ENCODE measurements at places on chromosomes 1 and 21.

- DNase-seq, result no peak
Observed at GRCh38 chr1:219324629-219325367, 151.1 kb downstream of the LYPLAL1 start.

- DNase-seq, result no peak
Observed at GRCh38 chr1:156104065-156104810, 10.3 kb upstream of the LMNA start.

GRCh38 chr1:115654125-115654524, 12.4 kb downstream of the VANGL1 start:
- no peak for DNase-seq

DNA sequence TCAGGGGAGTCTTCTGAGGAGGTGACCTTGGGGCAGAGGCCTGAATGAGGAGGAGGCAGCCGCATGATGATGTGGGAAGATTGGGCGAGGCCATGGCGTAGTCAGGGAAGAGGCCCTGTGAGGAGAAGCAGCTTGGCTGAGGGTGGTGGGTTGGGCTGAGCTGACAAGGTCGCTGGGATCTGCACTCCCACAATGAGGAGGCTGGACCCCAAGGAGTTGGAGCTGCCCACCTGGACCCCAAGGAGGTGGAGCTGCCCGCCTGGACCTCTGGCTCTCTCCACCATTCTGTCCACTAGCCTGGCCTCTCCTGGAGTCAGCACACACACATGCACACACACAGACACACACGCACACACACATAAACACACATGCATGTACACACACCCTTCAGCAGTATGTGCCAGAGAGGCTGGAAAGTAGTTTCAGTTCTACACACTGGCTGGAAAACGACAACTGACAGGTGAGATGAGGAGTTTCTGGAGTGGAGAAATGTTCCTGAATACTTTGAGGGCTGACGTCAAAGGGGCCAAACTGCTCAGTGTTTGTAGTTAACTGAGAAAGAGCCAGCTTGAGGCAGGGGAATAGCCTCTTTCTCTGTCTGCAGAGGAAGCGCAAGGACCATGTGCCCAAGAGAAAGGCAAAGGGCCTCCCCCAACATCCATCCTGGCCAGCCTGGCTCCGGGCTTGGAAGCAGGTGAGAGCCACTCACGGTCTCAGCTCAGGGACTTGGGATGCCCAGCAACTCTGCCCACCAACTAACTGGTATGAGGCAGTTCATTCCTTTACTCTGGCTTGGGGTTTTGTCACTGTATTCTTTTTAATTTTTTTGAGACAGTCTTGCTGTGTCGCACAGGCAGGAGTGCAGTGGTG, 7.1 kb downstream of the SMPDL3B start:
- no peak for DNase-seq

DNA sequence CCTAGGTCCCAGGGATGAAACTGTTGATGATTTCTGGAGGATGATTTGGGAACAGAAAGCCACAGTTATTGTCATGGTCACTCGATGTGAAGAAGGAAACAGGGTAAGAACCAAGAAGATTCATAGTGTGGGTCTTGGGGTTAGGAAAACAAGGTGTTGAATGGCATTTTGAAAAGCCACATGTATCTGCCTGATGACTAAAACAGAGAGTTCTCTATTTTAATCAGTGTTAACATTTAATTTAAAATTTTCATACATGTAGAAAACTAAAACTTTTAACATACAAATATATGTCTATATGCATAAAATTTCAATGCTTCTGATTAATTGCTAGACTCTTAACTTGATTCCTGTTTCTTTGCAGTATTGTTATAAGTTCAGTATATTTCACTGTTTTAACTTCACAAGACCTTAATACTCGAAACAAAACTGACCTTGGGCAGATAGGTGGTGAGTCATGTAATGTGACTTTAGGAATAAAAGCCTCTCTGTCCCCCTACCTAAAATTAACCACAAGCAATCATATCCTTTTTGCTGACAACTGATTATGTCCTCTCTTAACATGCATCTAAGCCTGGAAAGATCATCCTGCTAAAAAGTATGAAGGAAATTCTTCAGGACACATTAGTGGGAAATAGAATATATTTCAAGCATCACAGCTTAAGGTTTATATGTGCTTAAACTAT, 95.6 kb downstream of the PTPRC start:
- DNase-seq, result no peak

DNA sequence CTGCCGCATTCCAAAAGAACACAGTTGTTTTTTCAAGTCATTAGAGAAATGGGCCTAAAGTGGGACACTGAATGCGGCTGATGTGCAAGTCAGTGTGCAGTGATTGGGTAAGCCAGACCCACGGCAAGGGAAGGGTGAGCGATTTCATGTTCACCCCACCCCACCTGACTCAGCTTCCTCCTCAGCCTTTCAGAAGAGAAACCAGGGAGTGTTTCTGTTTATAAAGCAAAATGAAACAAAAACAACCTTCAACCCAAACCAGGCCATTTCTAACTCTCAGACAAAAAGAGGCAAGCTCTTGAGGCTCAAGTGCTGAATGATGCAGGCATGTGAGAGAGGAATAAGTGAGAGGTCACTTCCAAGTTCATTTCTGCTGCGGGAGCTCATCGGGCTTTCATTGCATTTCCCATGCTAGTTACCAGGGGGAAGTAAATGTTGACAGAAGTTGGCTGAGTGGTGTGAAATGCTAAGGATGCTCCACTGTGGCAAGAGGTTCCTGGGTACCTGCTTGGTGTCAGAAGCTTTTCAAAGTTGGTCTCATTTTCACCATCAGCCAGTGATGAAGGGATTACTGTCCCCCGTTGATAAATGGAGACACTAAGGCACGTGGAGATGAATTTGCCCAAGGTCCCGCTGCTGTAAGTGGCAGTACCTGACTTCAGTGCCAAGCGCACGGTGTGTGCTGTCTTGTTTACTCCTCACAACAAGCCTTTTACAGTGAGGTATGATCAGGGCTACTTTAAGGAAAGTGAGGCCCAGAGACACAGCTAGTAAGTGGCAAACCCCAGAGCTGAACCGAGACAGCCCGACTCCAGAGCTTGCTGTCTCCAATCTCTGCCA, 29.1 kb downstream of the STPG1 start:
- peak; percentile 30 for DNase-seq

DNA sequence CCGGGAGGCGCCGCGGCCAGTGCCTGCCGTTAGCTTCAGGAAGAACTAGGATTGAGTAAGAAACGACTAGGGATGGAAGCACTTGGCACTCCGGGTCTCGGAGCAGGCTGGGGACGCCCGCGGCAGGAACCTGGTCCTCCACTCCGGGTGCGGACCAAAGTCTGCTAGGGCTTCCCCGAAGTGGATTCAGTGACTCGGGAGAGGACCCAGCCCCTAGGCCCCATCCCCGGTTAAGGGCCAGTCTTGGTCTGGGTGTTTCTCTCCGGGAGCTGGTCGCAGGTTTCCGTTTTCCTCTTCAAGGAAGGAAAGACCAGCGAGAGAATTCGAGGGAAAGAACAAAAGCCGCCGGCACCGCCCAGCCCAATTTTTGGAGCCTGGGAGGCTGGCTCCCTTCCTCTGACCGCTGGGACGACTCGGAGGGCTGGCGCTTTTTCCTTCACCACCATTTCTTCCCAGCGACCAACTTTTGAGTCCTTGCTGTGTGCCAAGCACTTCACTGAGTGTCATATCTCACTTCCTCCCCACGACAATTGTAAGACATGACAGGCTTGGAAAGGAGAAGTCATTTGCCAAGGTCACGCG, 16.8 kb upstream of the STMN1 start:
- DNase-seq, result no peak

GRCh38 chr21:21714426-21714825, 716.2 kb downstream of the NCAM2 start:
- no peak for DNase-seq

DNA sequence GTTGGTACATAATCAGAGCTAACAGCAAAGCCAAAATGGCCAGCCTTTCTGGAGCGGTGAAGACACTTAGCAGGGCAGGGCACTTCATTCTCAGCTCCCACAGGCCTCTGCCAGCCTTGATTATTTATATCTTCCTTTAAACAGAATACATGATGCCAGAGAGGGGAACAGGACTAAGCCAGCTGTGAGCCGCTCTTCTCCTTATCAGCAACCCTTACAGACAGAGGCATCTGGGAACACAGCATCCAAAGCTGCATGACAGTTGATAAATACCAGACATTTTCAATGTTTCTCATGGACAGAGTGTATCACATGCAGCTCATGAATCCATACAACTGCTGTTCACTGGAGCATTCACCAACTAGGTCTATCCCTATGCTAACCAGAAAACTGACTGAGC, 29.1 kb downstream of the DNAJC11 start:
- no peak for DNase-seq

- DNase-seq, result no peak
Observed at GRCh38 chr1:8055973-8056372, 29.9 kb upstream of the ERRFI1 start.

DNA sequence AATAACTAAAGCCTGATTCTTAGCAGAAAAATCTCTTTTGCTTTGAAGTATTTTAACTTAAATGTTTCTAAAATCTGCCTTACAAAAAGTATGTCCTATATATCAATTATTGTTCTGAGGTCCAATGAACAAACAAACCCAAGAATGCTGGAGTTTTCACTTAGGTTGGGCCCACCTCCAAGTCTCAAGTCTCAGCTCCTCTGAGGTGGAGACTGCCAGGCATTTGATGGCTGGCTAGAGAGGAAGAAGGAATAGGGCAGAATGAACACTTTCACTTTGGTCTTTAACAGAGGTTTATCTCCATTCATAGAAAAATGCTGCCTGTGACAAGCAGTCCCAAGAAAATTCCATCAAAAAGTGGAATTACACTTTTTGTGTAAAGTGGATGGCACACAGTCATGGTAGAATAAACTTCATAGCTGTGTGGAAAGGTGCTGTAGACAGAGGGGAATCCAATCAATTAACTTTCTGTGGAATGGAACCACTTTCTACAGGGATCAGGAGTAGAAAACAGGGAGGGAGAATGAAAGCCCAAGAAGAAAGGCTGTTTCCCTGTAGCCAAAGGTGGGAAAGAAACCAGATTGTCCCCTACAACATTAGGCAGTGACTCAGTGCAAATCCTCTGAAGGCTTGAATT, 349.4 kb upstream of the RUNX1 start:
- DNase-seq, result no peak

DNA sequence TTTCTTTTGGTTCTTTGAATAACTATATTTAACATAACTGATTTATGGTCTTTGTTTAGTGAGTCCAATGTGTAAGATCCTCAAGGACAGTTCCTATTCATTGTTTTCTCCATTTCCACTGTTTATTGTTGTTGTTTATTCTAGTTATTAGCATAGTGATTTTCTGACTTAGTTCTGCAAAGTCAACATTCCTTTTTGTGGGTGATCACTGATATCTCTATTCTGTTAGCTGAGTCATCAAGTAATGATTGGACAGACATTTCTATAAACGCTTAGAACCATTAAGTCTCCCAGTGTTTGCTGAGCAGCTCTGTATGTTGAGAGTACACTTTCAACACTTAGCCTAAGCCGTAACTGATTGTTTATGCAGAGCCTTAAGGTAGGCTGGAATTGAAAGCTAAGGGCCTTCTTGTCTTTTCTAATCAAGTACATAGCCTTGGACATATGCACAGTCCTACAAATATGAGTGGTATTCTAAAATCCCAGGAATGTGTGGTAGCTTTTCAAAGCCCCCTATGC, 87.1 kb downstream of the SLC5A9 start:
- no peak for DNase-seq

DNA sequence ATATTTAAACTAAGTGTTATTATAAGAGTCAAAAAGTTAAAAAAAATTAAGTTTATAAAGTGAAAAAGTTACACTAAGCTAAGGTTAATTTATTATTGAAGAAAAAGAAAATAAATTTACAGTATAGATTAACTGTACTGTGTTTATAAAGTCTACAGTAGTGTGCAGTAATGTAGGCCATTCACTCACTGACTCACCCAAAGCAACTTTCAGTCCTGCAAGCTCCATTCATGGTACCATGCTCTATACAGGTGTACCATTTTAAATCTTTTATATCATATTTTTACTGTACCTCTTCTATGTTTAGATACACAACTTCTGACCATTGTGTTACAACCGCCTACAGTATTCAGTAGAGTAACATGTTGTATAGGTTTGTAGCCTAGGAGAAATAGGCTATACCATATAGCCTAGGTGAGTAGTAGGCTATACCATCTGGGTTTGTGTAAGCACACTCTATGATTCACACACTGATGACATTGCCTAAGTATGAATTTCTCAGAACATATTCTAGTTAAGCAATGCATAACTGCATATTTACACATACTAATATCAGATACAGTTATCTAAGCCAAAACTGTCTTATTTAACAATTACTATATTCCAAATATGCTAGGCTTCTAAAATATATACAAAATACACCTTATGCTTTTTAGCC, 80.6 kb upstream of the GFI1 start:
- no peak for DNase-seq

DNA sequence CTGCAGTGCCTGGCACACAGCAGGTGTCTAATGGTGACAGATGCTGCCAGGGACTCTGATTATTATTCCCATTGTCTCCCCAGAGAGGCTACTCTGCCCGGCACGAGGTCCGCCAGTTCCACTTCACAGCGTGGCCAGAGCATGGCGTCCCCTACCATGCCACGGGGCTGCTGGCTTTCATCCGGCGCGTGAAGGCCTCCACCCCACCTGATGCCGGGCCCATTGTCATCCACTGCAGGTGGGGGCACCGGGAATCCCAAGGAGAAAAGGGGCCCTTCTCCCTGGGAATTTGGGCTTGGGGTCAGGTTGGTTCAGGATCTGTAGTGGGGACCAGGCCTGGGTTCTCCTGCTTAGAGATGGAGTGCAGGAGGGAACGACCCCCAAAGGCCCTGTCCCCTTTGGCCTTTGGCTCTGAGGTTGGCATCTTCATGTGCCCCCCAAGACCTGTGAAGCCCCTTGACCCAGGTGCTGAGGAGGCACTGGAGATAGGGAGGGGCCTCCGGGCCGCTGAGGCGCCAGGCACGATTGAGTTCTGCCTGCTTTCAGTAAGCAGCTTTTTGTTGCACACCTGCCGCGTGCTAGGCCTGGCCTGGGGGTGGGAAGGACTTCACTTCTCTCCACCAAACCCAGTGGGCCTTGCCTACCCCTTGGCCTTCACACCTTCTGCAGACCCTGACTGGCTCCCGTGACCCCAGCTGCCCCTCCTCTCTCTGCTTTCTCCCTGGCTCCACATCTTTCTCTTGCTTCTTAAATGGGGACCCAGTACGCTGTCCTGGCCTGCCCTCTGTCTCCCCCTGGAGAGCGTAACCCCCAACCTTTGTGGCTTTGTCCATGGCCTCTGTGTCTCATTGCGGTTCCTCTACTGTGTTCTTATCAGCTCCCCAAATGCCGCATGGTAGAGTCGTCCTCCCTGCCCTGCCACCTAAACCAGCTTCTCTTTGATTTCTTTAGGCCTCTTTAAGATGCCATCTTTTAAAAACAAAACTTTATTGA, 76.4 kb downstream of the PTPRU start:
- no peak for DNase-seq

GRCh38 chr1:99727575-99728185, 38.8 kb downstream of the FRRS1 start:
- no peak for DNase-seq

DNA sequence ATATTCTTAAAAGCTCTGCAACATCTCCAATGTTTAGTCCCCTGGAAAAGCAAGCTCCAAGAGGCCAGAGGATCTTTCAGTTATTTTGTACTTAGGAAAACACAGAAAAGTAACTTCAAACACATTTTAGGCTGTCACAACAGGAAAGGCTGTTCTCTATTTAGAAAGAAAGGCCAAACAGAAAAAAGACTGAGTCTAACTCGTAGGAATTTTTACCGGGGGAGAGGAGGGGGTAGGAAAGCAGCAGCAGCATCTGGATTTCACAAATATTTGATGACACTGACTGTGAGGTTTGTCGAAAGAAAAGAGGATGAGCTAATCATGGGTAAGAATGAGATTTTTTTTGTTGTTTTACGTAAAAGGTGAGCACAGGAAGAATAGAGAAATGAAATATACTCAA, 107.1 kb downstream of the EIF4G3 start:
- DNase-seq, result no peak

- no peak for DNase-seq
Observed at GRCh38 chr1:233375653-233376052, 48.1 kb downstream of the MAP3K21 start.
